ENCODE measurements at places on chromosomes 2 and 18.

GRCh38 chr2:159549234-159549633, 67.1 kb downstream of the BAZ2B start:
- DNase-seq: no peak

DNA sequence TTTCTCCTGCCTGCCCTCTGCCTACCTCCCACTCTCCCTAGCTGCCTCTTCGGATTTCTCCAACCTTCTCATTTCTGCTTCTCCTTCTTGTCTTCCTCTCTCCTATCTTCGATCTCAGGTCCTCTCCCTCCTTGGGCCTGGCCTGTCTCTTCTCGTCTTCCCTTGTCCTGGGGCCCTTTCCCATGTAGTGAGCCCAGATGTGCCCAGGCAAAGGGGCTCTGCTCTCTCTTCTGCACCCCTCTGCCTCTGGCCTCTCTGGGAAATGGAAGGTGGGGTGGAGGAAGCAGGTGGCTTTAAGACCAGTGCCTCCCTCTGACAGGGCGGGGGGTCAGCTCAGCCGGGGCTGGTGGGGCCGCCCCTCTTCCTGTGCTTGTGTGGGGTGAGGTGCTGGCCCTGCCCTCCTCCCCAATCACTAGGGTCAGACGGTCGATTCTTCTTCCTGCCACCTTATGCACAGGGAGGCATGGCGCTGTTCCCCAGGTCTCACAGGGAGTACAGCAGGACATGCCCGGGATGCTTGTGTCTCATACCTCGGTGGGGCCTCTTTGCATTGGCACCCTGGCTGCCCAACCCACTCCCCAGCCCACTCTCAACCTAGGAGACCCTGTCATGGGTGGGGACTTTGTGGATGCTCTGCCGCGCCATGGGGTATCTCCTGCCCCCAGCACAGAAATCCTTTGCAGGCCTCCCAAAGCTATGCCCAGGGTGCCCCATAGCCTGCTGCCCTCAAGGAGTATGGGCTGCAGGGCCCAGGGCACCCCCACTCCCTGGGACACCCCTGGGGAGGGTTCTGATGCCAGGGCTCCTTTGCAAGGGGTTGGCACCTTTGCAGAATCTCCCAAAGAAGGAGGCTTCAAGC, 213.8 kb upstream of the HAAO start:
- peak; percentile 45 for DNase-seq

- no peak for DNase-seq
These were observed 41.1 kb downstream of the LIMS1 start for GRCh38 chr2:108575132-108575966.

DNA sequence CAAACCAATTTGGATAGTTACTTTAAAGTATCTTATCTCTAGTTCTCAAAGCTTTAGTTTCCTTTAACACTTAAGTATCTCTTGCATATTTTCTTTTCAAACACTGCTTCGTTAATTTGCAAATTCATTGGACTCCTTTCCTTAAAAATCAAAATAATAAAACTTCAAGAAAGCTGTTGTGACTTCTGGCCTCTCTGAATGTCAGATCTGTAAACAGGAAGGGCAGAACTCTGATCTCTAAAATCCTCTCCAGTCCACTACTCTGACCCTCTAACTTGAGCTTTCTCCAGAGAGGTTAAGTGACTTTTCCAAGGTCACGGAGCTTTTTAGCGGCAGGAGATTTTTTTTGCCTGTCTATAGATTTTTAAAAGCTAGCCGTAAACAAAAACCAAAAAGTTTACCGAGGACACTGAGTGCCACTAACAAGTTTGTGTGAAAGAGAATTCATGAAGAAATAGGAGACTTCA, 155.5 kb downstream of the TGIF1 start:
- DNase-seq: no peak

- DNase-seq: no peak
These were observed 657.6 kb upstream of the SYT4 start for GRCh38 chr18:43934781-43935471.

GRCh38 chr18:59871711-59872362, 28.0 kb upstream of the PMAIP1 start:
- no peak for DNase-seq

DNA sequence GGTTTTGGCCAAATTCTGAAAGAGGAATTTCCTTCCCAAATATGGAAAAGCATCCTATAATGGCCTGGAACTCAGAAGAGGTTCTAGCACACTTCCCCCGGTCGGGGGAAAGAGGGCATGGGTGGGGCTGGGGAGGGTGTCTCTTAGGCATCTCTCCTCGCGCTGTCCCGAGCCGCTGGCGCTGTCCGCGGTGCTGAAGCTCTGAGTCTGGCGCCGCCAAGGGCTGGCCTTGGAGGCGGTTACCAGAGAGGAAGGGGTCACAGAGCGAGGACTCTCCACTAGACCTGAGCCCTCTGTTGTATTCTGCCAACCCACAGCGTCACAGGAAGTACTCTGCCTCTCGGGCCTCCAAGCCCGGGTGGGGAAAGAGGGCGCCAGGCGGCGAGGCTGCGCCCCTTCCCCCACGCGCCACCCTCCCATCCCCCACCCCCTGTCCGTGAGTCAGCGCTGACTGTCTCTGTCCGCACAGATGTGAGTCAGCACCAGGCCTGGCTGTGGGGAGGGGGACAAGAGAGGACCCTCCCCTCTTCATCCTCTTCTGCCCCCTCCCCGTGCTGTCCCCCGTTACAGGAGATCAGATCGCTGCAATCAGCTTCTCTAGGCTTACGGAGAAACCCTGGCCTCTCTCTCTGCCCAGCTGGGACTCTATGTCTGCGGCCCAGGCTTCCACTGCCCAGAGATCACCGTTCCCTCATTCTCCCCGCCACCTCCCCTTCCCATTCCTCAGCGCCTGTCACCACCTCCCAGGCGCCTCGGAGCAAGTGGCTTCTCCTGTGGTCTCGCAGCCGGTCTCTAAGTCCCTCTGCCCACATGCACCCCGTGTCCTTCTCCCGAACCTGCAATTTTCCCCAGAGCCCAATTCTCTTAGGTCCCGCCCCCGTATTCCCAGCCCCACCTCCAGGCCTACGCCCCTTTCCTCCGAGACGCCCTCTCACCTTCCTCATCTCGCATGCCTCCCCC, 779 bp downstream of the PTPRN start:
- DNase-seq: no peak

DNA sequence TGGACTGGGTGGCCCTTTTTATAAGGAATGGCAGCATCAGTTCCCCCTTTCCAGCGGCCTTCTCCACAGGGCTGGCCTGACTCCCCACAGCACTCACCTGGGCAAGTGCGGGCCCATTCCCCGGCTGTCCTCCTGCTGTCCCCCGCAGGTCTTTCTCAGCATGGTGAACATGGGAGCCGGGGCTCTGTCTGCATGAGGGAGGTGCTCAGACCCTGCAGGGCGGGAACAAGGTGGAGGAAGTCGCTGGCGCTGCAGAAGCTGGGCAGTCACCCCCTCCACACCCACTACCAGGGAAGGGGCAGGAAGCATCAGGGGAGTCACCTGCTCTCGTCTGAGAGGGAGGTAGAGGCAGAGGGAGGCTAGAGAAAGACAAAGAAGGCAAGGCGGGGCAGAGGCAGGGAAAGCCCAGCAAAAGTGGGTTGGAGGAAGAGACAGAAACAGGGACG, 12.2 kb downstream of the HES6 start:
- DNase-seq: no peak
